Suppressor macrophage treated with lipopolysaccharide for 4 hours (primary cell): ENCODE measurements at places on chromosomes 13 and 19.

GRCh38 chr13:48488995-48489394 is 43.9 kb downstream of the RCBTB2 start:
- DNase-seq: peak; percentile 50

DNA sequence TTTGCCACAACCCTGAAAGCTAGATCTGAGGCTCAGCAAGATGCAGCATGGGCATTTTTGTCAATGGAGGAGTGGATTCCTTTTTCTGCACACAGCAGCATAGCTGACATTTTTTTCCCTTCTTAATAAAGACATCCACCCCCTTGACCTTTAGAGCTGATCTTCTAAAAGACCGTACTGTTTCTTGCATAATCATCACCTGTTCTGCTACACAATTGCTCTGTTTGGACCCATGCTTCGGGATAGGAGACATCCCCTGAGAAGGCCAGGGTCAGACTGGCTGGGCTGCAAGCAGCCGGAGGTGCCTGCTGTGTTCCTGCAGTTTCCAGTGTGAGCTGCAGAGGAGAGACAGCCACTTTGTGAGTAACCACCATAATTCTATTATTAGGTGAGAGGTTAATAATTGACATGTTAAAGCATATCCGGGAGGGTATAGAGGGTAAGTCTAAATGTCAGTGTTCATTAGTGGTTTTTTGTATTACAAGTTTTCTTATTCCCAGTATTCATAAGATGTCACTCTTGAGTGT is 108.5 kb upstream of the C1QTNF9B start:
- DNase-seq: no peak

DNA sequence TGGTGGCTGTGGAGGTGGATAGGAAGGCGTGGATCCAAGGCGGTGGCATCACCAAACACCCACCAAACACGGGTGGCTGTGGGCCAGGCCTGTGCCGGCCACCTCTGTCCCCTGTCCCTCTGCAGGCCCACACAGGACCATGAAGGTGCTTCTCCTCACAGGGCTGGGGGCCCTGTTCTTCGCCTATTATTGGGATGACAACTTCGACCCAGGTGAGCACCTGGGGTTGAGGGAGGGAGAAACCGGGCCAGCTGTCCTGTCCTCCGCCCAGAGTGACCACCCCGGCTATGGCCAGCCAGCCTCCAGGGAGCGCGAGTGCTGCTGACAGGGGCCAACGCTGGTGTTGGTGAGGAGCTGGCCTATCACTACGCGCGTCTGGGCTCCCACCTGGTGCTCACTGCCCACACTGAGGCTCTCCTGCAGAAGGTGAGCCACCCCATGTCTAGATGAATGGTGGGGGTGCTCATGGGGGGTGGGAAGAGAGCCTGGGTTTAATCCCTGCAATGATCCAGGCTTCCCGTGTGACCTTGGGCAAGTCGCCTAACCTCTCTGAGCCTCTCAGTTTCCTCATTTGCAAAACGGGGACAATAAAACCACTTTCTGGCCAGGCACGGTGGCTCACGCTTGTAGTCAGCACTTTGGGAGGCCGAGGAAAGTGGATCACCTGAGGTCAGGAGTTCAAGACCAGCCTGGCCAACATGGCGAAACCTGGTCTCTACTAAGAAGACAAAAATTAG is 4.0 kb downstream of the HSD11B1L start:
- DNase-seq: no peak

DNA sequence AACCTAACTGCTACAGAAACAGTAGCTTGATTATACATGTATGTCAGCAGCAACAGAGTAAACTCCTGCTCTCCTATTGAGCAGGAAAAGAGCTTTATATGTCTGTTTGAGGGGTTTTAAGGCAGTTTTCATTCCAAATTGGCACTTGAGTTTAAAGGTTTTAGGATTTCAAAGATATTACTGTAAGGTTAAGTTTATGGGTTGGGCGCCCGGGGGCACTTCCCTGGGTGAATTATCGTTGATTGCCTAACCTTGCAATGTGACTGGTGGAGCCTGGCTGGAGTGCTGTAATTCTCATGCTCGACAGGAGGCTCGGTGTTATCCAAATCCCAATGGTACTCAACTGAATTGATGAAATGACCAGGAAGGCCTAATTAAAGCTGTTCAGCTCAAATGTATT is 1586.1 kb downstream of the OLFM4 start:
- DNase-seq: no peak

DNA sequence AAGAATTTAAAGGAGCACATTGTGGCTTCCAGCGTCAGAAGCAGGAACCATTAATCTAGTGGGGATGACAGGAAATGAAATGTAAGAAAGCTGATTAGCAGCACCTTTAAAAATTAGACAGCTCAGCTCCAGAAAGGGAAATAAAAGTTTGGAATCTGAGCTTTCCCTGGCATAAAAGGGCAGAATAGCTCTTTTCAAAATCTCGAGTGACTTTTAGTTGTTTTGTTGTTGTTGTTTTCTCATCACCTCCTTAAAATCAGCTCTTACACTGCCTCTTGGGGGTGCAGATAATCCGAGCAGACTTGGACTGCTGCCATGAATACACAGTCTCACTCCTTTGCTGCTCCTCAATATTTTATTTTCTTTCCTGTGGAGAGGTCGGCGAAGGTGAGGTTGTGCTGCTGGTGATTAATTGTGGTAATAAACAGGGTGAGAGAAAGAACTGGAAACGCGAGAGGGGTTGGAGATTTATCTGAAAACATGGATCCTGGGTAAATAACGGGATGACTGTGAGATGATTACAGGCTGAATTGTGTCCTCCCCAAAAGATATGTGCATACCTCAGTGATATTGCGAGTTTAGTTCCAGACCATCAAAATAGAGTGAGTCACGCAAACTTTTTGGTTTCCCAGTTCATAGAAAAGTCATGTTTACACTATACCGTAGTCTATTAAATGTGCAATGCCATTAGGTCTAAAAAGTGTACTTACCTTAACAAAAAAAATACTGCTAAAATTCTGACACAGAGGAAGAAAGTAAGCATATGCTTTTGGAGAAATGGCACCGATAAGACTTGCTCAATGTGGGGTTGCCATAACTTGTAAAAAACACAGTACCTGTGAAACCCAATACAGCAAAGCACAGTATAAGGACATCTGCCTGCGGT is 787.7 kb downstream of the UQCRFS1 start:
- no peak for DNase-seq

- DNase-seq: peak; percentile 23
Measured at GRCh38 chr19:34375598-34375997, 10.6 kb downstream of the GPI start.

DNA sequence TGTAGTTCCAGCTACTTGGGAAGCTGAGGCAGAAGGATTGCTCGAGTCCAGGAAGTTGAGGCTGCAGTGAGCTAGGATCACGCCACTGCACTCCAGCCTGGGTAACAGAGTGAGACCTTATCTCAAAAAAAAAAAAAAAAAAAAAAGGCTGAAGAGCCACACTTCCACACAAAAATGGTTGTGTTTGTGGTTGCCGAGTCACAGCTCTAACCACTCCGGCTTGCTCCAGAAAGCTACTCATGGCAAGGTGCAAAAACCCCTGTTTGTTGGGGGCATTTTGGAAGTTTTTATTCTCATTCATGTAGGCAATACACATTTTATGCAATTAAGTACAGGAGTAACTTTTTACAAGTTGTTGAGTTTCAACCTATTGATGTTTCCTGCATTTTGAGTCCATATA is 93.5 kb downstream of the INSR start:
- no peak for DNase-seq

DNA sequence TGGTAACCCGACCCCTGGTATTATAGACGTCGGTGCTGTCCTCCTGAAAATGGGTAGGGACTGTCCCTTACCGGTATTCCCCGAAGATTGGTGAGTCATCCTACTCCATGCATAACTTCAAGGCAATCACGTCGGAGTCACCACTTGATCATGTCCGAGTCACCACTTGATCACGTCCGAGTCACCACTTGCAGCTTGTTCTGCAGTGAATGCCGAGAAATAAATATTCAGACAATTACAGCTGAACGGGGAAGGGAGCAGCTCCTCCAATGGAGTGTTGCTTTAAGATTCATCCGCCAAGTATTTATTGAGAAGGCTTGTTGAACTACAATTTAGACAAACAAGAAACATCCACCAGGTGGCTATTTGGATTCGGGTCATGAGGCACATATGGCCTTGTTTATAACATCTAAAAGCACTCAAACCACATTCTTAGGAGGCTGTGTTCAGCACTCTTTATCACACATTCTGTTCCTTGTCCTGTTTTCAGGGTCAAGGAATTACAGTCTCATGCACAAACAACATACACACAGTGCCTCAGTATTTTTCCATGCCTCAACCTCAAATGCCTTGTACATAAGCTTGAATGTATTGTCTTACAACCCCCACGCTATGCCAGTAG is 43.1 kb downstream of the ZNF726 start:
- DNase-seq: no peak

- DNase-seq: no peak
Measured at GRCh38 chr19:30245401-30246039, 126.7 kb upstream of the ZNF536 start.

DNA sequence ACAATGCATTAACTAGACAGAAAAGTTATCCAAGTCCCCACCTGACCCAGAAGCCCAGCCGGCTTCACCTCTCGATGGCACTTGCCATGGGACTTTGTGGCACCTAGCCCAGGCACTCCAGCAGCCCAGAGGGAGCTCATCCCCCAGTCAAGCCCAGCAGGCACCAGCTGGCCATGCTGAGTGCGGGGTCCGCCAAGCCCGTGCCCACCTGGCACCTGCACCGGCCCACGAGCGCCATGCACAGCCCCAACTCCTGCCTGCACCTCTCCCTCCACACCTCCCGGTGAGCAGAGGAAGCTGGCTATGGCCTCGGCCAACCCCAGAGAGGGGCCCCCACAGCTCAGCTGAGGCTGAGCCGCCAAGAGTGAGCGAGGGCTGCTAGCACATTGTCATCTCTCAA is 1759.1 kb downstream of the OLFM4 start:
- DNase-seq: no peak

DNA sequence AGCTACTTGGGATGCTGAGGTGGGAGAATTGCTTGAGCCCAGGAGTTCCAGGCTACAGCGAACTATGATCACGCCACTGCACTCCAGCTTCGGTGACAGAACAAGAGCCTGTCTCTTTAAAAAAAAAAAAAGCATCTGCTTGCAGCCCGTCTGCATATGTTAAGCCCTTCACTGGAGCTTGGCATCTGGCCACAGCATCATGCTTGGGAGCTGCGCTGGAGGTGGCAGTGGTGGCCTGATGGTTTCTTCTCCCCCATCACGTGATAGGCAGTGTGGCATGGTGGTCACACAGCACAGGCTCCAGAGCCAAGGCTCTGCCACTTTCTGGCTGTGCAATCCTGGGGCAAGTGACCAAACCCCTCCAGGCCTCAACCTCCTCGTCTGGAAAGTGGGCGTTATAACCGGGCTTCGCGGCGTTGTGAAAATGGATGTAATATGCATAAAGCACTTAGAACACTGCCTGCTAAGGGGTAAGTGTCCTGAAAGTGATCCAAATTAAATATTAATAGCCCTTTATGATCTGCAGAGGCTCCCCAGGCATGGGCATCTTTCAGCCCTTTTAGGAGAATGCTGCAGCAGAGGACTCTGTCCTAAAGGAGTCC is 24.4 kb downstream of the MARK4 start:
- DNase-seq: no peak

- DNase-seq: no peak
Measured at GRCh38 chr19:43476606-43477005, 11.2 kb upstream of the LYPD3 start.

DNA sequence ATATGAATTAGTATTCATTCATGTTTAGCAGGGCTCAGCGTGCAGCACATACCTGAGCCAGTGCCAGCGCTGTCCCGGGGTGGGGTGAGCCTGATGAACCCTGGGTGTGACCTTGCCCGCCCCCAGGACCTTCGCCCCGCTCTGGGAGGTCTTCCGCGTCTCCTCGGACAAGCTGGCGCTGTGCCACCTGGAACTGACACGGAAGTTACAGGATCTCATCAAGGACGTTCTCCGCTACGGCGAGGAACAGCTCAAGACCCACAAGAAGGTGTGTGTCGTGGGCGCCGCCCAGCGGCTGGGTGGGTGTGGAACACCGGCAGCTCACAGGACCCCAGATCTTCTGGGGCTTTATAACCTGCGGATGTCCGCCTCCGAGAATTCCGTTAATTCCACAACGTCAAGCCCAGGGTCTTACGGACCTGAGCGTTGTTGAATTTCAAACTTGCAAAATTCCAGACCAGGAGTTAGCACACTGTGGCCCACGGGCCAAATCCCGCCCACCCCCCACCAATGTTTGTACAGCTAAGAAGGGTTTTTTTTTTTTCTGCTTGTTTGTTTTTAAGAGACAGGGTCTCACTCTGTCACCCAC is 15.4 kb downstream of the FCHO1 start:
- DNase-seq: peak; percentile 86

DNA sequence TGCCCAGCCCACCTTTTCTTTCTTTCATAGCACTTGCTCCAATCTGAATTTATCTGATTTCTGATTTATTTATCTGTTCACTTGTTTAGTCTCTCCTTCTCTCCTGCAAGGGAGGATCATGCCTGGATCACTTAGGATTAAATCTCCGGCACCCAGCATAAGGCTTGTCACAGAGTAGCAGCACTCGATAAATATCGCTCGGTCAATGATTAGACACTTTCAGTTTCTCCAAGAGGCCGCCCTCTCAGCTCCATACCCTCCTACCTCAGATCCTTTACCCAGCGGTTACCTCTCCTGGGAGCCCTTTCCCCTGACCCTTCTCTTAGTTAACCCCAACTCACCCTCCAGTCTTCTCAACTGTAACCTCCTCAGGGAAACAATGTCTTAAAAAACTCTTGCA is 1.4 kb downstream of the CLIP3 start:
- DNase-seq: no peak
